Stimulated activated CD8-positive, alpha-beta memory T cell treated with anti-CD3 and anti-CD28 coated beads, Interleukin-4, amount 100 ng/mL, for 4 hours (primary cell): ENCODE measurements at places on chromosomes 6 and 20.

DNA sequence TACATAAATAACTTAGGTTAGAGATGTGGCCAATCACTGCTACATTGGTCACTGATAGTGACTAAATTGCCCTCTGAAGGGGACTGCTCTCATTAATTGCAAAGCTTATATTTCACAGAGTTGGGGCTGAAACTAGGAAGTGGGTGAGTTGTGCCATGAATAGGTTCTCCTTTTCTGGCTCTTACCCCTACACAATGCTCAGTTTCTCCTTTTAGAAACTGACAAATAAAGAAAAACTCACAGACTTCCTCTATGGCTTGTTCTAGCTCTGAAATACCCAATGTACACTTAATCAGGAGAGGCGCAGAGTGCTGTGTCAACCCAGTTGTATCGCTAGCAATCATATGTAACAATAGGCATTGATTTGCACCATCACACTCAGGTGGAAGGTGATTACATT, 41.2 kb upstream of the PROKR2 start:
- DNase-seq = no peak

- no peak for DNase-seq
Measured at GRCh38 chr6:21188505-21189223, 404.9 kb upstream of the SOX4 start.

DNA sequence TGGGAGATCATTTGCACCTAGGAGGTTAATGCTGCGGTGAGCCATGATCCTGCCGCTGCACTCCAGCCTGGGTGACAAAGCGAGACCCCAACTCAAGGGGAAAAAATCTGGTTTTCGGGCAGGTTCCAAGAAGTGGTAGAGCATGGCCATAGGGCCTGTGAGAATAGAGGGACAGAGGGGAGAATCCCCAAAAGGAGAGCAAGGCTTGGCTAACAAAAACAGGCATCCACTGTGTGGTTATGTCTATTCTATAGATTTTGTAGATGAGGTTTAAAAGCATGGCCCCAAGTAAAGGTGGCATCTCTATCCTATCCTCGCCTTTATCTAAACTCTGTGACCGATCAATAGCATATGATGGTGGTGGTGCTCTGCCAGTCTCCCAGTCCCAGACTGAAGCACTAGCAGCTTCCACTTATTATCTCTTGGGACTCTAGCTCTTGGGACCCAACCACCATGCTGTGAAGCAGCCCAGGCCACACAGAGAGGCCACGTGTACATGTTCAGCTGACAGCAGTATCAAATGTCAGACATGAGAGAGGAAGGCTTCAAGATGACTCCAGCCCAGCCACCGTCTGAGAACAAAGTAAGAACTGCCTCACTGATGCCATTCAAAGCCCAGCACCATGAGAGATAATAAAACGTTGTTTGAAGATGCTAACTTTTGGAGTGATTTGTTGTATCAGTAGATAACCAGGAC, 27.7 kb downstream of the EIF2S2 start:
- no peak for DNase-seq

DNA sequence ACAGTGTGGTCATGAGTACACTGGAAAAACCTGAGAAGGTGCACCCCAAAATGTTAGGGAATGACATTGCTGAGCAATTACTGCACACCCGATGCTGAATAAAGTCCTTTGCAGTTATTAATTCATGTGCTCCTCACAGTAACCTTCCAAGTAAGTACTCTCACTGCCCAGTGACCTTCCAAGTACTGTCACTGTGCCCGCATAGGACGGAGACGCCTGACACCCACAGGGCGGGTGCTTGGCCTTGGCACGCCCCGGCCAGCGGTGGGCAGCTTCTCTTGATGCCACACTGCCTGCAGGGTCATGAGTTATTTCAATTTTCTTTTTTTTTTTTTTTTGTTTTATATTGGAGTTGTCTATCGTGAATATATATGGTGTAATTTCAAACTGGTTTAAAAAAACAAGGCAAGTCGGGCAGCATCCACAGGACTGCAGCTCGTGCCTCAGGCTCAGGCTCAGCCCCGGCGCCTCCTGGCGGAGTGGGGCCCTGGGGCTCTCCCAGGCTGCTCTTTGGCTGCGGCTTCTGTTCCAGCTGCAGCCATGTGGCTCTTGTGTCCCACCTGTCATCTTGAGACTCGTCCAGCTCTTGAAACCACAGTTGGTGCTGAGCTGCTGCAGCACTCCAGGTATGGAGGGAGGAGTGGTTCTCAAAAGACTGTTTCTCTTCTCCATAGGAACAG, 27.0 kb downstream of the PNLDC1 start:
- DNase-seq = no peak

GRCh38 chr20:63624486-63624885, 2.4 kb downstream of the GMEB2 start:
- DNase-seq = no peak

- no peak for DNase-seq
Measured at GRCh38 chr6:48307573-48307972, 196.6 kb upstream of the PTCHD4 start.

DNA sequence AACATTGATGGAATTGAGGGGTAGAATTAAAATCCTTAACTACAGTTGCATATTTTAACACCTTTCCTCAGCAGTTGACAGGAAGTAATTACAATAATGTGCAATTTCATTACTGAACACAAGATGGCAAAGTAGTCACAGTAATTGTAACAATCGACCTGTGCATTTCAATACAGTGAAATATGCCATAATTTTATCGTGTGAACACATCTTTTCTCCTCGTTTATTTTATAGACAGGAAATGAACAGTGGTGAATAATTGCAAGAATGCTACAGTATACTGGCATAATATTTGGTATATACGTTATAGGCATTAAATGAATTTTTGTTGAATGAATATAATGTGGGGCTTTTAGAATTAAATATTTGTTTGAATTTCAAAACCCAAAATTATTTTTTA, 25.0 kb downstream of the CYB5R4 start:
- no peak for DNase-seq

GRCh38 chr6:1381481-1382330, 7.7 kb upstream of the FOXF2 start:
- DNase-seq = peak; percentile 6

DNA sequence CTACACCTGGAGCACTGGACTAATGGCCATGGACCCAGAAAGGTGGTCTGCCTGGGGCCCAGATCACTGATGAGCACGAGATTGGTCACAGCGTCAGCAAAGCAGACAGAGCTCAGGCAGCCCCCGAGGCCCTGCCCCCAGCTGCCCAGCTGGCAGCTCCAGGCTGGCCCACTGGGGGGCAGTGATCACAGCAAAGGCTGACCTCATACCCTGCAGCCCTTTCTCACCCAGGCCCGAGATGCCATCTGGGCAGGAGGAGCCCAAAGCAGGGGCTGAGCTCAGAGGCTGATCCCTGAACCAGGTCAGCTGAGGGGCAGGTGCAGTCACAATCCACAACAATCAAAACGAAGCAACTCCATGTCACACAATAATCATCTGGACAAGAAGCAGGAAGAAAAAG, 4.1 kb downstream of the MAP1LC3A start:
- no peak for DNase-seq

GRCh38 chr20:44573501-44573869, 8.9 kb upstream of the PKIG start:
- DNase-seq = no peak

- DNase-seq = no peak
Measured at GRCh38 chr20:52309181-52309580, 117.6 kb upstream of the ZFP64 start.

DNA sequence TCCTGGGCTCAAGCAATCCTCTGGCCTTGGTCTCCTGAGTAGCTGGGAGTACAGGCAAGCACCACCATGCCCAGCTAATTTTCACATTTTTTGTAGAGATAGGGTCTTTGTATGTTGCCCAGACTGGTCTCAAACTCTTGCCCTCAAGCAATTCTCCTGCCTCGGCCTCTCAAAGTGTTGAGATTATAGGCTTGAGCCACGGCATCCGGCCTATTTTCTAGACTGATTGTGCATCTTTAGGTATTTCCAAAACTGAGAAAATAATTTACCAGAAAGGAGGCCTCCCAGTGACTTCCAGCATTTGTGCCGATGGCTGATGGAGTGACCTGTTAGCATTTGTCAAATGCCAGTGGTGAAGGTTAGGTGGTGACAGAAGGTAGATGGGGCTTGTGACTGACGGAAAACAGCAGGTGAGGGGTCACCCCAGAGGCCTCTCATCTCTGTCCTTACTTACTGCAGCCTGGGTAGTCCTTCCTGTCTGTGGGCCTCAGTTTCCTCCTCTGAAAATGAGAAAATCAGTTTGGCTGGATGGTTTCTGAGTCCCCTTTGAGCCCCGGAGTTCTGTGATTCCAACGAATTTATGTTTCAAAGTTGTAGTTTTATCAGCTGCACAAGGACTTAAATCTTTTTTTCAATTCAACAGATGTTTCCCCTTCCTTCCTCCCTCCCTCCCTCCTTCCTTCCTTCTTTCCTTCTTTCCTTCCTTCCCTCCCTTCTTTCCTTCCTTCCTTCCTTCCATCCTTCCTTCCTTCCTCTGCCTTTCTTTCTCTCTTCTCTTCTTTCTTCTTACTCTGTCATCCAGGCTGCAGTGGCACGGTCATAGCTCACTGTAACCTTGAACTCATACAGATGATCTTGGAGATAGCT, 53.5 kb downstream of the TGM2 start:
- no peak for DNase-seq

DNA sequence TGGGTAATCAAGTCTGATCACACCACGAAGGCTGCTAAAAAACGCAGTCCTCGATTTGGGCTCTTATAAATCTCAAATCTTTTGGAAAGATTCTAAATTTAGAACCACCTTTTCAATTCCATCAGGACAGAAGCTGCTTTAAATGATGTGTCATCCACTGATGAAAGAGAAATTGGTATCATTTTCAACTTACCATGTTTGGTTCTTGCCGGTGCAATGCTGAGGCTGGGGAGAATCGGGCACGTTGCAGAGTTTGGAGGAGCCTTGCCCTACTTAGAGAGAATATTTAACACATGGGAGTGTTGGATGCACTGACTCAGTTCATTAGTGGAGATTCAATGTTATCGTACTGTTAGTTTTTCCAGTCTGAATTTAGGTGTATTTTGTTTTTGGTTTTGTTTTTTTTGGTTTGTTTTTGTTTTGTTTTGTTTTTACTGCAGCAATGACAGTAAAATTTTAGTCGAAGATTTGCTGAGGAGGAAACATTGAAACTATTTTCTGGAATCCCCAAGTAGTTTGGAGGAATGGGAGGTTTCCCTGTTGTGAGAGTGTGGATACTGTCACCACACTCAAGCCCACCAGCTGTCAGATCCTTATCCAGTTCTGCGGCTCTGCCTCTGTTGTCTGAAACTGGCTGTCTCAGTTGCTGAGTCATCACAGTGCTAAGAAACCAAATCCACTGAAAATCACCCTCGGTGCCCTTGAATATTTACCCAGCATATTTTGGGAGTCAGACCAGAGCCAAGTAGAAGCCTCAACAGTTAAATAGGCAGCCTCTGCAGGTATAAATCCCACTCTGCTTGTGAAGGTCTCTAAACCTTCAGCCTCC, 497.0 kb downstream of the BTBD3 start:
- DNase-seq = no peak

- no peak for DNase-seq
Measured at GRCh38 chr6:168190014-168190405, 111.0 kb upstream of the FRMD1 start.

DNA sequence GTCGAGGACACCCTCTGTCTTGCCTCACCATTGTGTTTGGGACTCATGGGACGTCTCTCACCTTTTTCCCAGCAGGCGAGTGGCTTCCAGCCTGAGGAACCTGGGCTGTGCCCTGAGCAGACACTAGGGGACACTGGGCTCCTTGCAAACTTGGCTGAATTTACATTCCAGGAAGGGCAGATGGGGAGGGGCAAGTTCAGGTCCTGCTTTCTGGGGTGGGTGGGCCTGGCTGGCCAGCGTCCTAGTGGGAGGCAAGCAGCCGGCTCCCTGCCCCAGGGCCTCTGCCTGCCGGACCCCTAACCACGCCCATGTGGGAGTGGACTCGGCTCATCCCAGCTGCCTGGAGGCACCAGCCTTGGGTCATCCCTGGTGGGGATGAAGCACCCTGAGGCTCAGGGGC, 48.2 kb upstream of the MLN start:
- no peak for DNase-seq

DNA sequence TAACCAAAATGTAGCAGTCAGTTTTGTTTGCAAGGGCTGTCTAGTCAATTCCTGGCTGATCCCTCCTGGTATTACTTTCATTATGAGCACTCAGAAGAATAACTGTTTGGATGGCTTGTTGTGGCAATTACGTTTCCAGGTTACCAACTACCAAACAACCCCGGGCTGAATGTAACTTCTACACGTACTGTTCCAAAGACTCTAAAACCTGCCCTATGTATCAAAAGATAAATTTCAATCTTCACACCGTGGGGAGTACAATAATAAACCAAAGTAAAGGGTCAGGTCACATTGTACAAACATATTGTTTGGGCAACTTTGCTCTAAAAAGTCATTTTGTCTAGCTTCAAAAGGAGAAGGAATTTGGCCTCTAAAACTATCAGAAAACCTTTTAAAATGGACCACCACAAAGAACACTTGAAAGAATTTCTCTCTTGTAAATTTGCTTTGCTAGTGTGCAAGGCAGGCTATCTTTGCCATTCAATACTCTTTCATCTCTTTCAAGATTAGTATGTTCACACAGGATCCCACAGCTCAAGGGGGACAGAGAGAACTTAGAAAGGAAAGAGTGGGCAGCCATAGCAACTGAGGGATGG, 27.6 kb downstream of the DCDC2 start:
- DNase-seq = no peak

GRCh38 chr6:30761791-30762429, 17.6 kb upstream of the IER3 start:
- no peak for DNase-seq

DNA sequence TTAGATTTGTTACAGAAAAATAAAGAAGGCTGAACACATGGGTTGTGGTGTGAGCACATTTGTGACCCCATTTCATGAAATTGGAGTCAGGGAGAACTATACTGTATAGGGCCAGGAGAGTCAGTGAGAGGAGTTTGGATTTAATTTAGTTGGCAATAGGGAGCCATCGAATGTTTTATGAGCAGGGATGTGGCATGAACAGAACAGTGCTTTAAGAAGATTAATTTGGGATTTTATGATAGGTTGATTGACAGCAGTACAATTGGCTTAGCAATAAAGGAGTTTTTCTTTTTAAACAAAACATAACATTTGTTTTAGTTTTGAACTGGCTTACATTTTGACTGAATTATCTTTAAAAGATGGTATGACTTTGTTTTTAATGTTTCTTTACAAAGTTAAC, 105.6 kb upstream of the GLP1R start:
- no peak for DNase-seq

GRCh38 chr6:12645941-12646340, 70.6 kb upstream of the PHACTR1 start:
- no peak for DNase-seq

- DNase-seq = no peak
Measured at GRCh38 chr20:10927936-10928840, 254.4 kb upstream of the JAG1 start.

DNA sequence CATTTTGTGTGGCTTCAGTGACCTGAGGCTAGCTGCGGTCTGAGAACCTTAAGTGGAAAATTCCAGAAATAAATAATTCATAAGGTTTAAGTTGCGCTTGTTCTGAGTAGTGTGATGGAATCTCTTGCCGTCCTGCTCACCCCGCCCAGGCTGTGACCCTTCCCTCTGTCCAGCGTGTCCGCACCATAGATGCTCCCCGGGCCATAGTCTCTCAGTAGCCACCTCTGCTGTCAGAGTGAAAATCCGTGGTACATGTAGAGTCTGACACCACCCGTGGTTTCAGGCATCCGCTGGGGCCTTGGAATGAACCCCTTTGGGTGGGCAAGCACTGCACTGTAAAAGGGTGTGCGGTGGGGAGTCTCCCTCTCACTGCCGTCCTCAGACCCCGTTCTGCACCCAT, 11.7 kb downstream of the UNC93A start:
- no peak for DNase-seq
